ENCODE measurements at places on chromosomes 3 and 15.
A peak's percentile ranks its signal among the peaks of the same experiment; 100 is the strongest.

GRCh38 chr3:127671523-127672428, 976 bp upstream of the ABTB1 start:
- H3K4me3 ChIP-seq: peak overlapping the region; percentile 80
- DNase-seq: peak; percentile 28
- H3K27ac ChIP-seq: peak overlapping the region; percentile 84
- H3K4me1 ChIP-seq: peaks cover 7% of the 10 kb centered on the region
- H3K36me3 ChIP-seq: no peaks in the 10 kb centered on the region
- no peaks in the 10 kb centered on the region for H3K27me3 ChIP-seq

DNA sequence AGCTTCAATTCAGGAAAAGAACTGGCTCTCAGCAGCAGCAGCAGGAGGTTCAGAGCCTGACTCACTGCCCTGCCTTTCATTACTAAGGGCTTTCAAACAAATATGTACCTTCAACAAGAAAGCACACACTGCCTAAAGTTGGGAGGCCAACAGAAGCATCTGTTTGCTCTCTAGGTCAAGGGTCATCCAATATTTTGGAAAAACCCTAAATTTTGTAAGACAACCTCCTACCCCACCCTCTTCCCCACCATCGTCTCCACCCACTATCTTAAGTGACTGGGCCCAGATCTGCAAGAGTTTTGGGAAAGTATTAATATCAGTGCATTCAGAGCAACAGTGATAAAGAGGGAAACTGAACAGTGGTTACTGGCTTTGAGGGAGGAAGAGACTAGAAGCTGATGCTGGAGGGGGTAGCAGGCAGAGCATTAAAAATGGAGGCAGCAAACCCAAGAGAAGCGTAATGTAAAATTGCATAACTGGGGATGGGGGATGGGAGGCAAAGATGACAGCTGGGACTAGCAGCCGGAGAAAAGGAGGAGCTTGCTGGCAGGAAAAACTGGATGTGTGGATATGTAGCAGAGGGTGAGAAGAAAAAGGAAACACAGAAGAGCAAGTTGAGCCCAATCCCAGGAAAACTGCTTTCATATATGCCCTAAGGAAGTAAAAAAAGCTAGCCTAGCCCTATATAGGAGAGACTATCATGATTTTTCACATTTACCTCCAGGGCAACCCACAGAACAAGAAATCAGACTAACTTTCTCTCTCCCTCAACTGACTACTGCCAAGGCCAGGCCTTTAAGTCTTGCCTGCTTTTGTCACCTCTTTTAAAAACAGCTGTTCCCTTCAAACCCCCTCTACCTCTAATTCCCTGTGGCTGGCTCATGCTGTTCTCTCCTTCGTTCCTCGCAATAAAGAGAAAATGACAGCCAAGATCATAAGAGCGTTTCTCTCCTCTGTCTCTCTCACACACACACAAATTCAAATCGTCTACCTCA, 31.4 kb downstream of the NPTN start:
- no peak overlapping the region for H3K4me3 ChIP-seq
- DNase-seq: peak; percentile 60
- no peaks in the 10 kb centered on the region for H3K36me3 ChIP-seq
- H3K4me1 ChIP-seq: peaks cover 56% of the 10 kb centered on the region
- H3K27ac ChIP-seq: peak overlapping the region; percentile 44

DNA sequence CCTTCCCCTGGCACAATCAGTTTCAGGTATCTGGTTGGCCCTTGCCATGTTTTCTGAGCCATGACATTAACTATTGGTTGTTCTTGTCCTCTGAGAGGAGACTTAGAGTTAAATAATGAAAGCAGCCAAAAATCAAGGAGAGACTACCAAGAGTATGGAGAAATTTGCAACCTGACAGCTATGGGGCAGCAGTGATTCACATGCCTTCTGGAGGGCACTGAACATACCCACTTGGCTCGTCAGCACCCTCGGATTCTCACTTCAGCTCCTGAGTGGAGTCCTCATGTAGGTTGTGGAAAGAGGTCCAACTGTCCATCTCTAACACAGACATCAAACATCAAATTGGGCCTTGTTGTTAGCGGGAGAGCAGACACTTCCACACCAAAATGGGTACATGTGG, 265.6 kb downstream of the EBLN2 start:
- no peaks in the 10 kb centered on the region for H3K27me3 ChIP-seq
- no peak overlapping the region for H3K4me3 ChIP-seq
- H3K36me3 ChIP-seq: no peaks in the 10 kb centered on the region
- DNase-seq: no peak
- no peak overlapping the region for H3K27ac ChIP-seq
- no peaks in the 10 kb centered on the region for H3K4me1 ChIP-seq

DNA sequence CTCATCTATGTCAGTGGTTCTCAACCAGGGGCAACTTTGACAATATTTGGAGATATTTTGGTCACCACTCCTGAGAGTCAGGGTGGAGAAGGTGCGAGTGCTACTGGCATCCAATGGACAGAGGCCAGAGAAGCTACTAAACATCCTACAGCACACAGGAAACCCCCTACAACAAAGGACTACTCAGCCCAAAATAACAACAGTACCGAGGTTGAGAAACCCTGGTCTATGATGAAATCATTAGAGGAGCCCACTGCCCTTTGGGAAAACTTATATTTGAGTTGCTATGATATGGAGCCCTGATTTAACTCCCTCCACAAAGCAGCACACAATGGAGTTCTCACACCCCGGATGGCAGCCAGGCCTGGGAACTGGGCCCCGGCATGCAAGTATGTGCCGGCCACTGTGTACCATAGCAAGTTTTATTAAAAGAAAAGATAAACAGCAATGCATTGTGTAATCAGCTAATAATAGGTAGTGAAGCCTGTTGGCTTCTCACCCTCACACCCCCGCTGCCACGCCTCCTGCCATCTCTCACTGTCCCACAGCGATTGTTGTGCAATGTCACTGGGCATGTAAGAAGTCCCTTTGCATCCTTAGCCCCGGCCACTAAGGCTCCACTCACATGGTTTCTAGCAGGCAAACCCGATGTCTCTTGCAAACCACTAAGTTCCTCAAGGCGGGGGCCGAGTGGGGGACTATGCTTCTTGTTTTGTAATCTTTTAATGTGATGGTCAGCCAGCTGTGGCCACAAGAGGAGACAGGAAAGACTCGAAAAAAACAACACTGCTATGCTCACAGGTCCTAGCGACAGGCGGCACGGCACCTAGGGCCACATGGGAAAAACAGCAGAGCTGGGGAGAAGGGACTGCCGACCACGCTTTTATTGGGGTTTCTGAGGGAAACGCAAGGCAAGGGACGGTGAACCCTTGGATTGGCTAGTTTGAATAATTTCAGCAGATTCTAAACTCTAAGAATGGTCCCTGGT, 110.0 kb downstream of the AQP9 start:
- no peak overlapping the region for H3K4me3 ChIP-seq
- H3K36me3 ChIP-seq: no peaks in the 10 kb centered on the region
- no peaks in the 10 kb centered on the region for H3K27me3 ChIP-seq
- H3K4me1 ChIP-seq: no peaks in the 10 kb centered on the region
- H3K27ac ChIP-seq: no peak overlapping the region
- no peak for DNase-seq

GRCh38 chr15:88177451-88177850, 79.1 kb downstream of the NTRK3 start:
- no peak overlapping the region for H3K4me3 ChIP-seq
- no peak overlapping the region for H3K27ac ChIP-seq
- no peaks in the 10 kb centered on the region for H3K36me3 ChIP-seq
- no peaks in the 10 kb centered on the region for H3K4me1 ChIP-seq
- H3K27me3 ChIP-seq: peaks cover 4% of the 10 kb centered on the region

DNA sequence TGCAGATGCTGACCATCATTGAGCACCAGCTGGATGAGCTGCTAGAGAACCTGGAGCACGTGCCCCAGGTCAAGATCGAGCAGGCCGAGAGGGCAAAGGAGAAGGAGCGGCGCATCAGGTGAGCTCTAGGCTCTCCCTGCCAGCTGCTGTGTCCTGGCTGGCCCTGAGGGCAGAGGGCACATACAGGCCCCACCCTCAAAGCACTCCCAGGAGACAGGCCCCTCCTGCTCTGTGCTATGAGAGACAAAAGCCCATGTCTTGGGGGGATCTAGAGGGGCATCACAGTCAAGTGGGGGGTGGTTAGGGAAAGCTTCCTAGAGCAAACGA, 39.5 kb downstream of the CFAP100 start:
- no peak for DNase-seq
- peaks cover 31% of the 10 kb centered on the region for H3K36me3 ChIP-seq
- no peak overlapping the region for H3K4me3 ChIP-seq

GRCh38 chr3:67863869-67864268, 209.5 kb upstream of the SUCLG2 start:
- H3K4me3 ChIP-seq: no peak overlapping the region
- H3K4me1 ChIP-seq: no peaks in the 10 kb centered on the region
- H3K36me3 ChIP-seq: no peaks in the 10 kb centered on the region
- H3K27me3 ChIP-seq: no peaks in the 10 kb centered on the region

DNA sequence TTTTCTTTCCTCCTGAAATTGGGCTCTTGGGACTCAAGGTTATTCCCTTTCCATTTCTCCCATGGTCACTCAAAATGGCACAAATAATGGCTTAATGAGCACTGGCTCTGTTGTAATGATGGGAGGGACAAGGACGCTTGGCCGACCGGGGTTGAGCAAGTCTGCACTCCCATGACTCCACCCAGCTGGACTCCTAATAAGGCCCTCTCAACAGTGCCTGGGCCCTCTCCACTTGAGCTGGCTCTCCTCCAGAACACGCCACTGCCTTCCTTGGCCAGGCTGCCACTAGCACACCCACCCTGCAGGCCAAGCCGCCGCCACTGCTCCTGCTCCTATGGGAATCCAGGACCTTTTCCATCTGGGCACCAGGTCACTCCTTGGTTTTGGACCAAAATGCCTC, 42.3 kb downstream of the ADCY5 start:
- no peak overlapping the region for H3K4me3 ChIP-seq
- H3K27ac ChIP-seq: no peak overlapping the region
- H3K4me1 ChIP-seq: no peaks in the 10 kb centered on the region
- no peaks in the 10 kb centered on the region for H3K27me3 ChIP-seq
- H3K36me3 ChIP-seq: no peaks in the 10 kb centered on the region

- no peaks in the 10 kb centered on the region for H3K27me3 ChIP-seq
- H3K36me3 ChIP-seq: no peaks in the 10 kb centered on the region
- no peak for DNase-seq
- H3K27ac ChIP-seq: no peak overlapping the region
- no peaks in the 10 kb centered on the region for H3K4me1 ChIP-seq
Measured at GRCh38 chr3:179308001-179308400, 14.8 kb upstream of the ZNF639 start.

- no peak overlapping the region for H3K27ac ChIP-seq
- DNase-seq: no peak
- no peaks in the 10 kb centered on the region for H3K27me3 ChIP-seq
- H3K36me3 ChIP-seq: no peaks in the 10 kb centered on the region
- H3K4me3 ChIP-seq: no peak overlapping the region
Measured at GRCh38 chr15:55764398-55764797, 21.4 kb upstream of the PRTG start.

DNA sequence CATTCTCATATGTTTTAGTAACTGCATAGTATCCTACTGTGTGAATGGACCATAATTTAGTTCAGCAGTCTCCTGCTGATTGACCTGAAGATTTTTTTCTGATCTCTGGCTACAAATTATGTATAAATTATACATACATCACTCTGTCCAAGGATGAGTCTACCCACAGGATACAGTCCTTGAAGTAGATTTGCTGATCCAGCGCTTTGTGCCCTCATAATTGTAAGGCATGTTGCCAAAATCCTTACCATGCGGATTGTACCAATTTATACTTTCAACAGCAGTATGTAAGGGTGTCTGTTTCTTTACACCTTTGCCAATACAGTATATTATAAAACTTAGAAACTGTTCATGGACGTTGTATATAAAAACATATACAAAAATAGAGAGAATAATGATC, 46.5 kb downstream of the ACAA1 start:
- no peak overlapping the region for H3K27ac ChIP-seq
- no peaks in the 10 kb centered on the region for H3K36me3 ChIP-seq
- H3K4me3 ChIP-seq: no peak overlapping the region
- H3K4me1 ChIP-seq: no peaks in the 10 kb centered on the region
- no peaks in the 10 kb centered on the region for H3K27me3 ChIP-seq

- no peaks in the 10 kb centered on the region for H3K4me1 ChIP-seq
- H3K36me3 ChIP-seq: peaks cover 88% of the 10 kb centered on the region
- peak; percentile 12 for DNase-seq
- no peaks in the 10 kb centered on the region for H3K27me3 ChIP-seq
- no peak overlapping the region for H3K4me3 ChIP-seq
Measured at GRCh38 chr15:42427429-42428223, 63.3 kb downstream of the ZNF106 start.

DNA sequence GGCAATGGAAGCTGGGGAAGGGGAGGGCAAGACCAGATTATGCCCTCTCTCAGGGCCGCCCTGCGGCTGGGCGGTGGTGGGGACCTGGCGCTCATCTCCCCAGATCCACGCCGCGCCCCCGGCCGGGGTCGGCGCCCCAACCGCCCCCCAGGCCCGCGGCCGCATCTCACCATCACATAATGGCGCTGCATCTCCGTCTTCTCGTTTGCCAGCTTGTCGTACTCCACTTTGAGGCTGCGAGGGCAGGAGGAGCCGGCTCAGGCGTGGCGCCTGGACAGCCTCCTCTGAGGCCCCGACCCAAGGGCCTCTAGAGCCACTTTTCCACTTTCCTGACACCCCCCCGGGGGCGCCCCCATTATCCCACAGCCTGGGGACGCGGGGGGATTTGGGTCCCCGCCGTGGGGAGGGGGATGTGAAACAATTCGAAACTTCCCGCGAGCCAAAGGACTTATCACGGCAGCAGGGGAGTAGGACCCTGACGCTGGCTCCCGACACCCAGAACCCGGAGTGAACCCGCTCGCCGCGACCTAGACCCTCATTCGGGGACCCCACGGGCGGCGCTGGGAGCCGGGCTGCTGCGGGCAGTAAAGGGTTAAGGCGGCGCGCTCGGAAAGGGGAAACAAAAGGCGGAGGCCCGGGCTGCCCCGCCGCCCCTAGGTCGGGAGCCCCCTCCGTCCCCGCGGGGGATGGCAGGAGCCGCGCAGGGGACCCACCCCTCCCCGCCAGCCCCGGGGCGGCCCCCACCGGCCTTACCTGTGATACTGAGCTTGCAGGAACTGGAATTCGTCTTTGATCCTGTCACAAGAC, 2.1 kb downstream of the TLE3 start:
- peaks cover 37% of the 10 kb centered on the region for H3K36me3 ChIP-seq
- H3K27ac ChIP-seq: peak overlapping the region; percentile 97
- no peaks in the 10 kb centered on the region for H3K27me3 ChIP-seq

- H3K27ac ChIP-seq: no peak overlapping the region
- H3K4me1 ChIP-seq: no peaks in the 10 kb centered on the region
- no peak overlapping the region for H3K4me3 ChIP-seq
- no peaks in the 10 kb centered on the region for H3K27me3 ChIP-seq
- DNase-seq: no peak
Measured at GRCh38 chr15:93209690-93210445, 120.9 kb upstream of the RGMA start.

- DNase-seq: no peak
- H3K27ac ChIP-seq: no peak overlapping the region
- H3K36me3 ChIP-seq: no peaks in the 10 kb centered on the region
- H3K27me3 ChIP-seq: no peaks in the 10 kb centered on the region
- no peak overlapping the region for H3K4me3 ChIP-seq
- H3K4me1 ChIP-seq: no peaks in the 10 kb centered on the region
Measured at GRCh38 chr15:75827691-75828090, 15.6 kb upstream of the UBE2Q2 start.

- no peaks in the 10 kb centered on the region for H3K36me3 ChIP-seq
- peaks cover 5% of the 10 kb centered on the region for H3K4me1 ChIP-seq
- peak overlapping the region; percentile 37 for H3K4me3 ChIP-seq
- no peak overlapping the region for H3K27ac ChIP-seq
- H3K27me3 ChIP-seq: peaks cover 22% of the 10 kb centered on the region
Measured at GRCh38 chr3:11154953-11155325, 646 bp downstream of the HRH1 start.

GRCh38 chr15:70703096-70703878, 60.1 kb downstream of the UACA start:
- H3K27ac ChIP-seq: peak overlapping the region; percentile 72
- peak; percentile 40 for DNase-seq
- no peaks in the 10 kb centered on the region for H3K27me3 ChIP-seq
- H3K36me3 ChIP-seq: no peaks in the 10 kb centered on the region
